Stimulated activated CD8-positive, alpha-beta memory T cell treated with anti-CD3 and anti-CD28 coated beads, Interleukin-7, amount 100 ng/mL, for 24 hours (primary cell): ENCODE measurements at places on chromosomes 5 and 9.

DNA sequence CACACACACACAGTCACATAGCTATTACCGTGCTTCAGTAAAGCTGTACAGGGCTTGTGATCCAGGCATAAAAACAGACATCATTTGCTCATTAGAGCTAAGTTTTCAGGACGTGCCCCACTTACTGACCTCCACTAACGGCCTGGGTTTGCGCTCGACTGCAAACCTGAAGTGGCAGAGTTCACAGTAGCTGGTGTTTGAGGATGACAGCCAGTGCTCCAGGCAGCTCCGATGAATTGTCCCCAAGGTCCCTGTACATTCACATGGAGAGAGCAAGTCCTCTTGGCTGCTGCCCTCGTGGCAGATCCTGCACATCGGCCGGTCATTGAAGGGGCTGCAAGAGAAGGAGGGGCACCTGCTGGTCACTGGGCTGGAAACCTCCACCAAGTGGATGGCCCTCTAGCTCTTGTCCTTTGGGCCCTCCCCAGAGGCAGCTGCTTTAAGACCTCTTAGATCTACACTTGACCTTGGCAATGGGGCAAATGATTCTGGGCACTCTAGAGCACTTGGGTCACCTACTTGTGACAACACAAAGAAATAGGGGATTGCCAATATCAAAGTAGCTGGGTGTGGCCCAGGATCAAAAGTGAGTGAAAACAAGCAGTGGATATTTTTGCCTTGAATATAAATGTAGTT lies 115.4 kb downstream of the MARCHF3 start:
- no peak for DNase-seq

DNA sequence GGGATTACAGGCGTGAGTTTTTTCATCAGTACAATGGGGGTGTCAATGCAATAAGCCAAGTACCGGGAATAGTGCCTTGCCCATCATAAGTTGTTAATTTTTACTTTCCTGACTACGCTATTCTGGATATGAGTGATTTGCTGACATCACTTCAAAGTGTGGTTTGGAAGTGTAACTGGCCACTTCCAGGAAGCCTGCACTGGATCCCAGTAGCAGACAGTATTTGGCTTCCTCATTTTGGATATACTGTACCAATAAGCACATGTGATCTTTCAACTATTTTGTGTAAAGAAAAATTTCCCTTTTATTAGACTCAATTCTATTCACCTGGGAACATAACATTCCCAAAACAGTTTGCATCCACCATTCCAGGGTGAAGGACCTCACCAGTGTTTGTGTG lies 417.7 kb upstream of the KLF4 start:
- no peak for DNase-seq

DNA sequence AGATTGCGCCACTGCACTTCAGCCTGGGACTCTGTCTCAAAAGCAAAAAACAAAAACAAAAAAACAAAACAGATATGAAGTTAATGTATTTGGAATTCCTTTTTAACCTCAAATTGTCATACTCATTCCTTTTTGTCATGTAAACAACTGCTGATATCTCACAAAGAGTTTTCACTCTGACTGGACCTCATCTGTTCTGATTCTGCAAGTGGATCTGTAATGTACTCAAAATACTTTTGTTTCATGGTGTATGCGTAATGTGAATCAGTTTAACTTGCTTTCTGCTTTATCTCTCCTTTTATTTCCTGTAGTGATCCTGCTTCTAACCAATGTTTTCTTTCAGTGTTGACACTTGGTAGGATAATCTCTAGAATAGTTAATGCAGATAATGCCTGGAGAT lies 106.7 kb downstream of the FOCAD start:
- no peak for DNase-seq

- DNase-seq: no peak
Measured at GRCh38 chr5:134466241-134467069, 54.8 kb upstream of the CDKN2AIPNL start.

DNA sequence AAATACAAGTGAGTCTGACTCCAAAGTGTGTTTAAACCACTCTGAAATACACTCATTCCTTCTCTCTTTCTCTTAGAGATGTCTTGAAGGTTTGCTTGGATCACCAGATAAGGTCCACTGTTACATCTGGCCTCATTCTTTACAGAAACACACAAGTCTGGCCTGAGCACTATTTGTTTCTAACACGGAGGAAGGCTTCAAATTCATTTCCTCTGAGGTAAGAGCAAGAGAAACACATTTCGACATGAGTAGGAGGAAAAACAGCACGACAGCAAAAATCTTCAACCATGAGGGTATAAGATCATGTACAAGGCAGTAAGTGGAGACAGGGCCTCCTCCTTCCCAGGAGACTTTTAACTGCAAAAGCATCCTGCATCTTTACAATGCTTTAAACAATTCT lies 8.0 kb downstream of the SIL1 start:
- no peak for DNase-seq

DNA sequence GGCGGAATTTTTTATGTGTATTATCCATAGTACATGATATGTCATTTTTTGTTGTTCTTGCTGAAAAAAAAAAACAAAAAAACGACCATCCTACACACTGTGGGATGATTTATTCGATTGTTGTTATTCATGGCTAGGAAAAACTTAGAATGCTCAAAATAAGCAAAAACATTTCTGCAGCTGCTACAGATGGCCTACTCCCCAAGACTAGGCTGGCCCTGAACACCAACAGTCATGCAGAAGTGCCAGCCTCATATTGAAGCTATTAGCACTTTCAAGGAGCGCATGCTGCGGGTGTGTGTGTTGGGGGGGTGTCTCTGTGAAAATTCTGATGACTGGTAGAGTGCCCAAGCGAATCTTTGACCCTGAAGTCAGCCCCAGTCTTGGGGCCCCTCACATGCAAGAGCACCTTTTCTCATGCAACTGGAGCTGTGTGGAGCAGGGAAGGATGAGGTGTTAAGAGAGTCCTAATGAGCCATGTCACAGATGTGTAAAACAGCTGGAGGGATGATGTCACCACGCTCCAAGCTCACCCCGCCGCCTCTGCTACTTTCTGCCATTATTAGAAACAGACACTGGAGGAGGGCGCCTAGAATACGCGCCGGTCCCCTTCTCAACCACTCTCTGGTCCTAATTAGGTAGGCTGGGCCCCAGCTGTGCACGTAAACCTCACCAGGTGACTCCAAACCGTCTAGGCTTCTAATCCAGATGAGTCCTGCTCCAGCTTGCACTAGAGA lies 61.0 kb upstream of the SMIM23 start:
- DNase-seq: no peak
